Activated CD4-positive, alpha-beta memory T cell treated with anti-CD3 and anti-CD28 coated beads for 36 hours (primary cell): ENCODE measurements at places on chromosomes 16 and 17. TPM values are rescaled to one million over a fixed set of nuclear protein-coding genes. Genes with fewer than 3 reads are reported as not detected.

- DNase-seq: peak; percentile 7
Observed at GRCh38 chr17:31392002-31392855, 754 bp downstream of the RAB11FIP4 start.

GRCh38 chr17:72151565-72152386 is 31.0 kb downstream of the SOX9 start:
- DNase-seq: no peak

- no peak for DNase-seq
Observed at GRCh38 chr16:64339052-64339770, 782.7 kb downstream of the CDH11 start.

The C16orf54 gene
- total RNA-seq: 26.2 TPM

The EXOC3L1 gene
- total RNA-seq: not detected

- peak; percentile 95 for DNase-seq
Observed at GRCh38 chr16:30409125-30410060, 2.0 kb downstream of the ZNF771 start.

GRCh38 chr16:81624760-81625543 is 154.1 kb upstream of the PLCG2 start:
- no peak for DNase-seq

GRCh38 chr16:82340531-82340930 is 170.5 kb upstream of the MPHOSPH6 start:
- no peak for DNase-seq

GRCh38 chr16:4733211-4733742 is 794 bp downstream of the ANKS3 start:
- DNase-seq: no peak

DNA sequence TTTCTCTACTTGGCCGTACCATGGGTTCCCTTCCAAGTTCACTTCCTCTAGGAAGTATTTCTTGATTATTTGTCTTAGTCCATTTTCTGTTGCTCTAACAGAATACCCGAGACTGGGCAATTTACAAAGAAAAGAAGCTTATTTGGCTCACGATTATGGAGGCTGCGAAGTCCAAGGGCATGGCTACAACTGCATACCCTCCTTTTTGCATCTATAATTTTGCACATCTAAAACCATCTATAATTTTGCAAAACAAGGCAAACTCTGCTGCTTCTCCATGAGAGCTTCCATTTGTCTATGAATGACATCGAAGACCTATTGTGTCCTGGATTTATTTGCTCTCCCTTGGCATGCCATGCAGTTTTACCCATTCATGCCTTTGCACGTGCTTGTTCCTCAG is 27.6 kb upstream of the RGS9 start:
- no peak for DNase-seq
